Testis (tissue), 5 donors: ENCODE measurements at places on chromosomes 1 and 21. TPM values are rescaled to one million over a fixed set of nuclear protein-coding genes. Genes with fewer than 3 reads are reported as not detected.
A peak's percentile ranks its signal among the peaks of the same experiment; 100 is the strongest.

The RUNX3 gene
- 5.7 TPM for total RNA-seq

The GPR89A gene
- 41.1 TPM for total RNA-seq

GRCh38 chr1:150179867-150180266 lies 30.2 kb downstream of the PLEKHO1 start:
- DNase-seq = no peak

DNA sequence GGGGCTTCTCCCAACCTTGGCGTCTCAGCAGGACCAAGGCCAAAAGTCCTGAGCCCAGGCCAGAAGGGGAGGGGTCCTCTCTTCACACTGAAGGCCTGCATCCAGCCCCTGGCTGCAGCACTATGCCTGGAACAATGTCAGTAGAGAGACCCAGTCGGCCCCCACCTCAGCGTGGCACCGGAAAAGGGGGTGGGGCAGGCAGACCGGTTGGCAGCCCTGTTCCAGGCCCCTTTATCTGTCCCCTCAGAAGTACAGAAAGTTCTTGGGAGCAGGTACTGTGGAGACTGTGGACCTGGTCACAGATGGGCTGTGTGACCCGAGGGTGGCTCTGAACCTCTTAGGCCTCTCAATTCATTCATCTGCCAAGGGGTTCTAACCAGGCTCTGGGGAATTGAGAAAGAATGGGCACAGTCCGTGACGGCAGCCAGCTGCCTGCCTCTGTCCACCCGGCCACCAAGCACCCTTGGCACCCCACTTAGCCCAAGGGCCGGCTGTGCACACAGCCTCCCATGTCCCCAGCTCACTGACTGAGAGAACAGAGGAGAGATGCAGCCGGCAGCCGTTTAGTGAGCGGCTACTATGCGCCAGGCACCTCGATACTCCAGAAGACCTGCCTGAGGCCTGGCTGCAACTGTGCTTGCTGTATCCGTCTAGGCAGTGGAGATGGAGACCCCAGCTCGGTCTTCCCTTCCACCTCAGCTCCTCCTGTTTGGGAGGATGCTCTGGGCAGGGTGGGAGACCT lies 23.9 kb downstream of the RUNX3 start:
- no peak for DNase-seq

DNA sequence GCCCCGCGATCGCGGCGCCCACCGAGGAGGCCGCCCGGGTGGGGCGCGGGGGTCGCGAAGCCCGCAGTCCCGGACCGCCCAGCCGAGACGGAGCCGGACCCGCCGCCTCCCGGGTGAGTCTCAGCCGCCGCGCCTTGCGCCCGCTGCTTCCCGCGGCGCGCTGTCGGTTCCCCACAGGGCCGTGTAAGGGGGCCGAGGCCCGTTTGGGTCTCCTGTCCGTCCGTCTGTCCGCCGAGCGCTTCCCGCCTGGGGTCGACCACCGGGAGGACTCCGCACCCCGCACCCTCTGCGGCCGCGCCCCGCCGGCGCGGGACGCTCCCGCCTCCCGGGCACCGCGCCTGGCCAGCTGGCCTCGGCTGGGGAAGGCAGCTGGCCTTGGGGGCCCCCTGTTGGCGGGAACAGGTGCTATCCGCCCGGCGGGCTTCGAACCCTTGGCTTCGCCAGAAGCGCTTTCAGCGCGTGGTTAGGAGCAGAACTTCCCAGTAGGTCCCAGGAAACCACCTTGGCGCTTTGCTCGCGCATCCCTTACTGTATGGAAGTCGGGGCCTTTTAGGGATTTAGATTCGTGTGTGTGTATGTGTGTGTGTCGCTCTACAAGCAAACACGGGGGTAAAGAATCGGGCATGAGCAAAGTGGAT lies 414 bp downstream of the TMEM51 start:
- peak; percentile 57 for DNase-seq

DNA sequence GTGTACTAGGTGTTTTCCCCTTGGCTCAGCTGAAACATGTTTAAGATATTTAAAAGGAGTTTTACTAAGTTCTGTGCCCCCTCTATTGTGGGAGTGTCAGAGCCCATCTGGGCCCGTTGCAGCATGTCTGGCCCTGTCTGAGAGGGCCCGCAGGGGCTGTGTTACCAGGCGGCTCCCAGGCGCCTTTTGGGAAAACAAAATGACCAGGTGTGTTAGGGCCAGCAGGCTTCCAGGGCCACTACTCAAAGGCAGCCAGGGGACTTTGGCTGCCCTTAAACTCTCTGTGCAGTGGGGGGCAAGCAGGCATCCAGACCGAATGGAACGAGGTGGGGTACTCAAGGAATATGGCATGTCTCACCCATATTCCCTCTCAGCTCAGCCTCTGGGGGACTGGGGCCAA lies 111.7 kb downstream of the KCNN3 start:
- no peak for DNase-seq

DNA sequence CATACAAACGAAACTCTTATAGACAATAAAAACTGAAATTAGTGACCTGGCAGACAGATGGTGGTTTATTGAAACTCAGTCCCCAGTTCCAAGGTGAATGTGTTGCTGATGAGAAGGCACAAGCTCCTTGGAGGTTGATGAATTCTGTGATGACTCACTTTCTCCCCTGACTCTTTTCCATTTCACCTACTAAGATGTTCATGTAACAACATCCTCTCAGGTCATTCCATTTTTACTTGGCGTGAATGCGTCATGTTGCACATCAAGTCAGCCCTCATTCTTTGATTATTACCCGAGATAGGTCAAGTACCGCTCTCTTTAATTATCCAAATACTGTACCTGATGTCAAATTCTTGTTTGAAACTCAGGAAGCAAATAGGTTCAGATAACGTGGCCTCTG lies 10.1 kb upstream of the IL10RB start:
- no peak for DNase-seq

The GJC2 gene
- 2.0 TPM for total RNA-seq

- no peak for DNase-seq
These were observed 2.8 kb upstream of the KCNA3 start for GRCh38 chr1:110677526-110677925.

DNA sequence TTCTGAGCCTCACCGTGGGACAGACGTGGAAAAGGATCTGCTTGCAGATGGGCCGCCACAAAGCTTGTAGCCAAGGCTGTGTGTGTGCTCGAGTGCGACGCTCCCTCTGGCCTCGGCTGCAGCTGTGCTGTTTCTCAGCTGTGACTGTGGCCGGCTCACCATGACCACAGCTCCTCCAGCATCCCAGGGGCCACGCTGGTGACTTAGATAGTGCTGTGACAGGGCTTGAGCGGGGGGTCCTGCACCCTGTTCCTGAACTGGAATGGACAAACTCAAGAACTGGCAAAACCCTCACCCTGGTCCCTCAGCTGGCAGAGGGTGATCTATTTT lies 17.4 kb upstream of the ACTRT2 start:
- DNase-seq = no peak

DNA sequence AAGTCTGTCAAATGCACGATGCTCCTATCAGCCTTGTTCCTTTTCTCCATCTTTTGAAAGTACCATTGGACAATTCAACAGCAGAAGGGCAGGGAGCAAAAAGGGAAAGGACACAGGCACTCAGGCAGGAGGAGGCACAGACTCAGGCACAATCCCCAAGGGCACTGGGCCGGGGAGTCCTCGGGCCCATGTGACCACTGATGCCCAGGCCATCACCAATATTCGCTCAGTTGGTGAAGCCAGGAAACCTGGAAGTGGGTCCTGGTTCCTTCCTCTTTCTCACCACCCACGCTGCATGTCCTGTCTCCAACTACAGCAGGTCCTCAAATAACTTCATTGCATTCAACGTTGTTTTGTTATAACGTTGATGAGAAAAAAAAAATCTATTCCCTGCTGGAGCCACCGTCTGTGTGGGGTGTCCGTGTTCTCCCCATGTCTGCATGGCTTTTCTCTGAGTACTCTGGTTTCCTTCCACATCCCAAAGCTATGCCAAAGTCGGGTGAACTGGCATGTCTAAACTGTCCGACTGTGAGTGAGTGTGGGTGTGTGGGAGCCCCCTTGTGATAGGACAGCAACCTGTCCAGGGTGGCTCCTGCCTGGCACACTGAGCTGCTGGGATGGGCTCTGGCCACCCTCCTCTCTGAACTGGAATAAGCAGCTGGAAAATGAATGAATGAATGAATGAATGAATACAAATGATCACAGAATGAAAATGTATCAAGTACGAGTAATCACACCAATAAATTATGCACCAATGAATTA lies 12.5 kb downstream of the NID1 start:
- DNase-seq = no peak

The HOOK1 gene
- total RNA-seq = 59.8 TPM

DNA sequence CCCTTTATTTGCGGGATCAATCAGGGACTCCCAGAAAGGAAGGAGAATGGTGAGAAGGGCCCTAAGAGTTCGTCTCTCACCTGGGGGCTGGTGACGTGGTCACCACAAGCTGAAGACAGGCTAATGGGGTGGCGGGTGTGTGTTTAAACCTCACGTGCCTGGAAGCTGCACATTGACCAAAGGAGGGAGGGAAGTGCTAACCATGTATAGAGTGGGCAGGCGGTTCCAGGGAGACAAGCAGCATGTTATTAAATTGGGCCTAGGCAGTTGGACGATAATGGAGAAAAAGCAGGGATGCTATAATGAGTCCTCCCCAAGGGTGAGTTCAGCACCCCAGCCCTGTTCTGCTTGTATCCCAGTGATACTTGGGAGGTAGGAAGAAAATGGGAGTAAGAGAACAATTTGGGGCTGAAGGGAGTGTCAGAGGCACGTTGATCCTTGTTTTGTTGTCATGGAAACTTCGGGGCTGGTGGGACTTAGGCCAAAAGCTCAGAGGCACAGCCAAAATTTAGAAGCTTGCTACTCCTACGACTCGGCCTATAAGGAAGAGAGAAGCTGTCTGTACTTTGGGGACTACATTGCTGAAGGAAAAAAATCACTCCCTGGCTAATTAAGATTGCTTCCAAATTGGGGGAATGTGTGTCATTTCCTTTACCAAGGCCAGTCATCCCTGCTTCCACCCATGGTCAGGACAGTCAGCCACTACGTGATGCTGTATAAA lies 33.2 kb upstream of the EPHA8 start:
- DNase-seq = peak; percentile 51

GRCh38 chr1:82775406-82776000 lies 974.8 kb downstream of the ADGRL2 start:
- peak; percentile 86 for DNase-seq

DNA sequence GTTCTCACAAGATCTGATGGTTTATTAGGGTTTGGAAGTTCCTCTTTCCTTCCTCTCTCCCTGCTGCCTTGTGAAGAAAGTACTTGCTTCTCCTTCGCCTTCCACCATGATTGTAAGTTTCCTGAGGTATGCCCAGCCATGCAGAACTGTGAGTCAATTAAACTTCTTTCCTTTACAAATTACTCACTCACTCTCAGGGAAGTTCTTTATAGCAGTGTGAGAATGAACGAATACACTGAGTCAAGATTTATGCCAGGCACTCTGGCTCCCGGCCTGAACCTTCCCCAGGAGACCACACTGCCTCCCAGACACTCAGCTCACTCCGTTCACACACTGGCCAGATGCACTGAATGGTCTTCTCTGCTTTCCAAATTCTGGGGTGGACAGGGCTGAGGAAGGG lies 308.3 kb upstream of the AJAP1 start:
- DNase-seq = no peak

The HES5 gene
- 2.8 TPM for total RNA-seq

DNA sequence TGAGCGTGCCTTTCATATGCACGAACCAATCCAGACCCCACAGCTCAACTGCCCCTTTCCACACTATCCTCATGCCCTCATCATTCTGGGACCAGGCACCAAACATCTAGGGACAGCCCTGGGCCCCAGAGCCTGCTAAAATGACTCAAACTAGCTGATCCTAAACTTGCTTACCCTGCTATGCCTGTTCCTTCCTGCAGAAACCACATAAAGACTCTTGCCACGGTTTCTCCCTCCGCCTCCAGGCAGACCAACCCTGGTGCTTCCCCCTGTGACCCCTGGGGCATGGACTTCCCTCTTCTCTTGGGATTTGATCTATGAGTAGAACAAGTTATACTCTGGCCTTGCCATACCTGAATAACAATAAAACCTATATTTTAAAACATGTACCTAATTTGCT lies 138.0 kb upstream of the CD34 start:
- no peak for DNase-seq

The RIMS3 gene
- 4.6 TPM for total RNA-seq
